ENCODE measurements at places on chromosomes 16 and 17.

GRCh38 chr17:49069585-49070273, 62.8 kb upstream of the B4GALNT2 start:
- no peak for DNase-seq

- DNase-seq: no peak
Measured at GRCh38 chr16:78022347-78023060, at the start of gene CLEC3A. TSS of gene CLEC3A (plus strand) at chr16:78022548. CDS start at chr16:78022627, 79 bp downstream.

GRCh38 chr17:22569459-22570143, 877.3 kb downstream of the KCNJ18 start:
- no peak for DNase-seq

- no peak for DNase-seq
Measured at GRCh38 chr17:67276075-67276474, 31.1 kb upstream of the HELZ start.

GRCh38 chr17:79587421-79587820, 23.4 kb downstream of the RBFOX3 start:
- DNase-seq: no peak

- no peak for DNase-seq
Measured at GRCh38 chr17:82863383-82863940, 23.6 kb upstream of the ZNF750 start.

DNA sequence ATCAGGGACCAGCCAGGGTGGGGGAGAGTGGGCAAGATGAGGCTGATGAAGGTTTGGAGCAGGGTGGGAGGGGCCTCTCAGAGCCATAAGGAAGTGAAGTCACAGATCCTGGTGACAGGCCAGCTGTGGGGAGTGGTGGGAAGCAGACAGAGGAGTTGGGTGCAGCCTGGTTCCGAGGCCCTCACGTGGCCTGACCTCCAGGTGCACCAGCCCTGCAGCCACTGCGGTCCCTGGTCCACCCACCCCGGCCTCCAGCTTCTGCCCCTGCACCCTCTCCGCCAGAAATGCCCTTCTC, 3.9 kb upstream of the ZFPM1 start:
- DNase-seq: no peak

GRCh38 chr16:12201216-12201615, 224.7 kb downstream of the SNX29 start:
- peak; percentile 11 for DNase-seq

DNA sequence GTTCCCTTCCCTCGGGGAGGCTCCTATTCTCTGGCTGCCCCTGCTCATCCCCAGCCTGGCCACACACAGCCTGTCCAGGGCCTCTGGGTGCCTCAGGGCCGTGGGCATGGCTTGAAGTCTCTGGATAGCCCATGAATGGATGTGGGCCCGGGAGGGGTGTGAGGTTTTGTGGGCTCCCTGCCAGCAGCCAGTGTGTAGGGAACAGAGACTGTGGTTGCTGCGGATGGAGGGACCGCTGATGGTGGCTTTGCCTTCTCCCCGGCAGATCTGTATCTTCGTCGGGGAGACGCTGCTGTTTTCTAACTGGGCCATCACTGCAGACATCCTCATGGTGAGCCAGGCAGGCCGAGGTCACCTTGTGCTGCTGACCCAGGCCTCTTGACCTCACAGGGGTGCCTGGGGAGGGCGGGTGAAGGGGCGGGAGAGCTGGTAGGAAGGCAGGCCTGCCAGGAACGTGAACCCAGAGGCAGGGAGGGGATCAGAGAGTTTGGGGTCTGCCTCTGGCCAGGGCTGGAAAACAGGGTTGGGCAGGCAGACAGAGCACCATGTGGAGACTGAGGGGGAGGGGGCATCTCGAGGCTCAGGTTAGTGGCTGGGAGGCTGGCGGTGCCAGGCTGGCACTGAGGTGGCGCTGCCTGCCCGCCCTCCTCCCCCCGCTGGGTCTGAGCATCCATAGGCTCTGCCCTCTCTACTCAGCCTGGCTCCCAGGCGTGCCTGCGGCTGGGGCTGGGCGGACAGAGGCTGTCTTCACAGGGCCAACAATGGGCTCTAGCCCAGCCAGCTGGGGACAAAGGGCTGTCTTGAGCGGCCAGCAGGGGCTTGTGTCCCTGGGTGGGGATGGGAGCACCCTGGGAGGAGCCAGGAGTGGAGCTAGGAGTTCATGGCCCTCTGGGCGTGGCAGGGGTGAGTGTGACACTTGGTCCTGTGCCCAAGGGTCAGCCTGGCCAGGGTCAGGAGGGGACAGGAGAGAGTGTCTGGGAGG, 21.4 kb downstream of the MYBBP1A start:
- no peak for DNase-seq

GRCh38 chr17:1384905-1385435, 15.1 kb downstream of the YWHAE start:
- no peak for DNase-seq

- no peak for DNase-seq
Measured at GRCh38 chr16:65495106-65495505, 373.2 kb upstream of the CDH11 start.

- DNase-seq: no peak
Measured at GRCh38 chr17:1089915-1090314, 89.9 kb downstream of the ABR start.

DNA sequence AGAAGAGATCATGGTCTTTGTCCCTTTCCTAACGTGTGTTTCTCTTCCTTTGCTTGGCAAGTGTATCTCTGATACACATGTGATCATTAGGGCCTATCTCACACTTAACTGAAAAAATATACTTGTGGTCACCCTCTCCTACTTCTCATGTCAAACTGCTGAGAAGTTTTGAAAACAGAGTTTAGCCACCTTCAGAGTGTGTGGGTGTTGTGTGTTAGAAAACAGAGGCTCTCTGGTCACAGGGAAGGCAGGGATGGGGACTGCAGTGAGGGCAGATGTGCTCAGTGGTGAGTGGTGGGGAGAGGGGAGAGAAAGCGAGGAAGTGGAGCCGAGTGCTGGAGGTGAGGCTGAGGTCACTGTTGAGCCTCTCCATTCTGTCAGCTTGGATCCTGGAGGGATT, 29.4 kb downstream of the GRB7 start:
- DNase-seq: no peak

GRCh38 chr16:14125000-14125681, 54.0 kb downstream of the MRTFB start:
- DNase-seq: no peak

DNA sequence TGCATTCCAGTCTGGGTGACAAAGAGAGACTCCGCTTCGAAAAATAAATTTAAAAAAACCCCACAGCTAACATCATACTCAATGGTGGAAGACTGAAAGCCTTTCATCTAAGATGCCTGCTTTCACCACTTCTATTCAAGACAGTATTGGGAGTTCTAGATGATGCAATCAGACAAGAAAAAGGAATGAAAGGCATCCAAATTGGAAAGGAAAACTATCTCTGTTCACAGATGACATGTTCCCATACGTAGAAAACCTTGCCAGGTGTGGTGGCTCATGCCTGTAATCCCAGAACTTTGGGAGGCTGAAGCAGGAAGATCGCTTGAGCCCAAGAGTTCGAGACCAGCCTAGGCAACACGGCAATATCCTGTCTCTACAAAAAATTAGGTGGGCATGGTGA, 31.1 kb downstream of the RANBP10 start:
- DNase-seq: no peak
